ENCODE measurements at places on chromosomes 13 and 19.

- no peak for DNase-seq
Measured at GRCh38 chr19:52226652-52227051, 36.8 kb downstream of the PPP2R1A start.

GRCh38 chr13:76790980-76791819 lies 95.0 kb downstream of the KCTD12 start:
- DNase-seq = no peak

DNA sequence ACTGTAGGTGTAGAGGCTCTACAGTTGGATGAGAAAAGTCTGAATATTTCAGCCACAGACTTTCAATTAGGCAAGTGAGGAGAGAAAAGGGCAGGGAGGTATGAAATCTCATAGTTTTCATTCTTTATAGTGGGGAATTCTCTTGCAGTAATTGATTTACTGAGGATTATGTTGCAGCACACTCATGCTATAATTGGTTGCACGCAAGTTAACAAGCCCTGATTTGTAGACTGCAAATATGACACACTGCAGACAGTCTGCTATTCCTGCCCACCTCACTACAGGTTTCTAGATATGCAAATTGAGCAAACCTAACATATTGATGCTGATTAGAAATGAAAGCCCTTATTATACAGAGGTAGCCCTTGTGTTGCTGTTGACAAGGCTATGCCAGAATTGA lies 139.4 kb downstream of the LHFPL6 start:
- no peak for DNase-seq

GRCh38 chr13:97125810-97126738 lies 96.1 kb upstream of the MBNL2 start:
- DNase-seq = no peak

DNA sequence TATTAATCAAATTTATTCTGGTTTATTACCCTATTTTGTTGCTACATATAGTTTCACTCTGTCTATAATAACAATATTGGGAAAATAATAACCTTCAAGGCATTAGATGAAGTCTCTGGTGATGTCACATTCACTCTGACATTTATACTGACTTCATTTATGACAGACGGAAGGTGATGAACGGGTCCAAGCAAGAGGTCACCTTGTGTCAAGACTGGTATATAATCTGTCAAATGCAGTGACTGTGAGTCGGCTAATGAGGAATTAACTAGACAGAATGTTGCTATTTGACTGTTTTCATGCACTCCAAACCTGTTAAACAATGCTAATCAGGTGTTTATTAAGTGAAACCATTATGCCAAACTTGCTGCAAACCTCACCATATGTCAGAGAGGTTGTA lies 800.5 kb upstream of the KLHL1 start:
- no peak for DNase-seq

- peak; percentile 75 for DNase-seq
Measured at GRCh38 chr19:18428787-18429674, 8.9 kb downstream of the ISYNA1 start.

DNA sequence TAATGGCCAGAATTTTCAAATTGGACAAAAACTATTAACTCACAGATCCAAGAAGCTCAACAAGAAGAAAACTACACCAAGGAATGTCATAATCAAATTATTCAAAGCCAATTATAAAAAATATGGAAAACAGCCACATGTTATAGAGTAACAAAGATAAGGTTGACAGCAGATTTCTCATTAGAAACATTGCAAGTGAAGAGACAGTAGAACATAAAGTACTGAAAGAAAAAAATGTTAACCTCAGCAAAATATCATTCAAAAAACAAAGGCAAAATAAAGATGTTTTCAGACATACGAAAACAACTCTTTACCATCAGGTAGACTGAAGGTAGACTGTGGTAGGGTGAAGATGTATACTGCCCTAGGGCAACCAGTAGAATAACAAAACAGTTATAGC lies 83.4 kb downstream of the KCNRG start:
- DNase-seq = no peak

- no peak for DNase-seq
Measured at GRCh38 chr13:58476206-58476918, 844.8 kb downstream of the PCDH17 start.

DNA sequence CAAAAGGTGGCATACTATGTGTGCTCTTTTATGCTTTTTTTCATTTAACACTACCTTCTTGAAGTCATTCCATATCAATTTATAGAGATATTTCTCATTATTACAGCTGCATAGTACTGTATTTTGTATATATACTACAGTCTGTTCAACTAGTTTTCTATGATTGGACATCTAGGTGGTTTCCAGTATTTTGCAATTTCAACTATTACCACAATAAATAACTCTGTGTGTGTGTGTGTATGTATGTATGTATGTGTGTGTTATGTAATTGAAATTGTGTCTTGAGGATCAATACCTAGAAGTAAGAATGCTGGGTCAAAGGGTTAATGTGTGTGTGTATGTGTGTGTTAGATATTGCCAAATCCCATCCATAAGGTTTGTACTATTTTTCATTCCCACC lies 7.0 kb downstream of the LPAR6 start:
- DNase-seq = no peak

- DNase-seq = peak; percentile 36
Measured at GRCh38 chr13:42396501-42396900, 124.5 kb downstream of the AKAP11 start.
